ENCODE measurements at places on chromosomes 2 and 18.

GRCh38 chr2:159446201-159446600 lies 159.7 kb upstream of the WDSUB1 start:
- no peak overlapping the region for H3K27ac ChIP-seq
- no peaks in the 10 kb centered on the region for H3K36me3 ChIP-seq
- no peaks in the 10 kb centered on the region for H3K27me3 ChIP-seq
- H3K4me3 ChIP-seq, result no peak overlapping the region

DNA sequence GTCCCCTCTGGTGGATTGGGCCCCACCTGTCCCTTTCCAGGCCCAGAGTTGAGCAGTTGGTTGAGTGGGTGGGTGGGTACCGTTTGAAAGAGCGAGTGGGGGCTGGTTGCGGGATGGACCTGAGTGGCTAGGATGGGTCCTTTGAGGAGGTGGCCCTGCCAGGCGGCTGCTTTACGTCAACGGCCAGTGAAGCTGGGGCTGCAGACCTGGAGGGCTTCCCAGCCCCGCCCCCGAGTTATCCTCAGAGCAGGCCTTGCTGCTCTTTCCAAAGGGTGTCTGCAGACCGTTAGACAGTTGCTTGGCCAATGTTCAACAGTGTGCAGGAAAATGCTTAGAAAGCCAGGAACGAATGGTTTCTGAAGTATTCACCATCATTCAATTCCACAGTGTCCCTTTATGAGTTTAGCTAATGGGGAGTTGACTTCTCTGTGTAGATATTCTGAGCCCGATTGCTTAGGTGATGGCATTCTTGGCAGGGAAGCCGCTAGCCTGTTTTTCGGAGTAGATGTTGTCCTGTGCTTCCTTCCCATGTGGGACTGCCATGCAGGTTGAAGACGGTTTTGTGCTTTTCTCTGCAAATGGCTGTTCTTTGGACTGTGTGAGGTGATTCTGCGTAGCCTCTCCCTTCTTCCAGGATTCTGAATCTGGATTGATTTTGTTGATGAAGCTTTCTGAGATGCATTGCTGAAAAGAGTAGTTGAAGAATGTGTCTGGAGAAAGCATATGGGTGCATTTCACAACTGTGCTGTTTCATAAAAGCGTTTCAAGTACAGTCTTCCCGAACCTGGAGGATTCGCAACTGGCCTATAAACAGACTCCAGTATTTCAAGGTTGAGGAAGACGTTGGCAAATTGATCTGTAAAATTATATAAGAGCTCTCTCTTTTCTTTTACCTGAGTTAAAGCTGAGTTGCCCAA lies 45.8 kb downstream of the LDLRAD4 start:
- no peak overlapping the region for H3K4me3 ChIP-seq
- DNase-seq, result peak; percentile 14
- no peaks in the 10 kb centered on the region for H3K36me3 ChIP-seq
- H3K27ac ChIP-seq, result no peak overlapping the region

DNA sequence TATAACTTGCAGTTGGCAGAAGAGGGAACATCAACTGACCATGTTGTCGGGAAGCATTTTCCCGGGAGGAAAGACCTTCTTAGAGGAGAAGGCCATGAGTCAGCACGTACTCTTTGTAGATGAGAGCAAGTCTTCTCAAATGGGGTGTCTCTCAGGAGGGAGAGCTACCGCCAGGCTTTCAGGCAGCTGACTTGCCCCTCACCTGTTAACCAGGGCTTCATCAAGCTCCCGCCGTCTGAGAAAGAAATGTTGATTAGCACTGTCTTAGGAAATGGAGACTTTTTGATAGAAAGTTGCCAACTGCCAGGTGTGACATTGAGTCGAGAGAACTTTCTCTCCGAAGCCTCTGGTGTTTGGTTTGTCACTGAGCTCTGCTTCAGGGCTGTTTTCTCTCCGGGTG lies 196.1 kb downstream of the ZNF407 start:
- no peaks in the 10 kb centered on the region for H3K36me3 ChIP-seq
- H3K4me1 ChIP-seq, result peaks cover 18% of the 10 kb centered on the region
- no peak for DNase-seq
- no peak overlapping the region for H3K27ac ChIP-seq

DNA sequence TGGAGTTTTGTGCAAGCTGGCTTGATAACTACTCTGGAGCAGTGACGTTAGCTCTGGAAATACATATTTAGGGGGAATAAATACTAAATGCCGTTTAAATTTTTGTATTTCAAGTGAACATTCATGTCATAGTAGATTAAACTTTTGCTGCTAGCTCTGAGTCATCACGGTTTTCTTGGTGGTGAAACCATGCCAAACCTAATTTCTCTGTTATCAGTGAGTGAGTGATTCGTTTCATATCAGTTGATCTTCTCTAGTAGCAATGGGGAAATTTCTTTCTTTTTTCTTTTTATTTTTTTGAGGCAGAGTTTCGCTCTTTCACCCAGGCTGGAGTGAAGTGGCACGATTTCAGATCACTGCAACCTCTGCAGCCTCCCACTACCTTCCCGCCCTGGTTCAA lies 211.1 kb downstream of the PTPRM start:
- H3K27me3 ChIP-seq, result no peaks in the 10 kb centered on the region
- H3K36me3 ChIP-seq, result no peaks in the 10 kb centered on the region
- no peaks in the 10 kb centered on the region for H3K4me1 ChIP-seq
- H3K4me3 ChIP-seq, result no peak overlapping the region
- no peak for DNase-seq
